ENCODE measurements at places on chromosomes 7 and 10. TPM values are rescaled to one million over a fixed set of nuclear protein-coding genes. Genes with fewer than 3 reads are reported as not detected.

DNA sequence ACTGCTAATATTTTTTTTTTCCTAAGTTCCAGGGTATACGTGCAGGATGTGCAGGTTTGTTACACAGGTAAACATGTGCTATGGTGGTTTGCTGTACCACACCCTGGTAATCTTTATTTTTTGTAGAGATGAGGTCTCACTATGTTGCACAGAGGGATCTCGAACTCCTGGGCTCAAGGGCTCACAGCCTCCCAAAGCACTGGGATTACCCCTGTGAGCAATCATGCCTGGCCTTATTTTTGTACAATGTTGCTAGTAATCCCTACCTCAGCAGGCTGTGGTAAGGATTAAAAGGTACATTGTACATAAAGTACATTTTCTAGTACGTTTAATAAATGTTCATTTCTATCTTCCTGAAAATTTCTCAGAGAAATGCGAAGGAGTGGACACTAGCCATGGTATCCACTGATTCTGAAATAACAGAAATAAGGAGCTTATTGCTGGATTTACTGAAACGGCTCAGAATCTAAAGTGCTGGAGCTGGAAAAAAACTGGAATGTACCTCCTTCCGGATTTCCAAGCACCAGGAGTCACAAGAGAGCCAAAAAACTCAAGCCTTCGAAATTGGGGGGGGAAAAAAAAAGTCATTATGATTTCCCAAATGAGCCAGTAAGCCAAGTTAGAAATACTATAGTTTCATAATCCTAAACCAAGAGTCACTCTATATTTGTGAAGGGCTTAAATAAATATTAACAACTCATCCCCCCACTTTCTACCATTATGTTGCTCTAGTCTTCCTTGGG, 69.6 kb downstream of the NT5C2 start:
- no peak for DNase-seq
- H3K36me3 ChIP-seq, result peaks cover 5% of the 10 kb centered on the region
- H3K27ac ChIP-seq, result no peak overlapping the region

The GPER1 gene
- not detected for total RNA-seq

The SRGN gene
- 375 TPM for total RNA-seq

GRCh38 chr10:109215291-109216075, 707.8 kb downstream of the XPNPEP1 start:
- H3K4me3 ChIP-seq, result no peak overlapping the region
- DNase-seq, result no peak
- H3K36me3 ChIP-seq, result no peaks in the 10 kb centered on the region
- H3K4me1 ChIP-seq, result no peaks in the 10 kb centered on the region

GRCh38 chr7:40916813-40917212, 782.0 kb downstream of the SUGCT start:
- no peak for DNase-seq
- no peaks in the 10 kb centered on the region for H3K4me1 ChIP-seq
- no peaks in the 10 kb centered on the region for H3K27me3 ChIP-seq
- H3K4me3 ChIP-seq, result no peak overlapping the region
- H3K36me3 ChIP-seq, result no peaks in the 10 kb centered on the region

DNA sequence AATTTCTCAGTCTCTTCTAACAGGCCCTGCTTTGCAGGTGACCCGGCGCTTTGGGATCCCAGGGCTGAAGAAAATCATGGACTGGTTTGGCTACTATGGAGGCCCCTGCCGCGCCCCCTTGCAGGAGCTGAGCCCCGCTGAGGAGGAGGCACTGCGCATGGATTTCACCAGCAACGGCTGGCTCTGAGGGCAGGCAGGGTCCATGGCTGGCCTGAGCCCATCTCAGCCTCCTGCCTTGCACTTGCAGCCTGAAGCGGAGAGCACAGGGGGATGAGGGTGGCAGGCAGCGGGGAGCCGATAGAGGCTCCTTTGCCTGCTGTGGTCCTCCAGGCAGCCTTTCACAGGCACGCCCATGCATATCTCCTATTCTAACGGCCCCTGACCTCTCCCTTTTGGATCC, 21.8 kb downstream of the MORN4 start:
- no peaks in the 10 kb centered on the region for H3K36me3 ChIP-seq
- no peak overlapping the region for H3K27ac ChIP-seq

DNA sequence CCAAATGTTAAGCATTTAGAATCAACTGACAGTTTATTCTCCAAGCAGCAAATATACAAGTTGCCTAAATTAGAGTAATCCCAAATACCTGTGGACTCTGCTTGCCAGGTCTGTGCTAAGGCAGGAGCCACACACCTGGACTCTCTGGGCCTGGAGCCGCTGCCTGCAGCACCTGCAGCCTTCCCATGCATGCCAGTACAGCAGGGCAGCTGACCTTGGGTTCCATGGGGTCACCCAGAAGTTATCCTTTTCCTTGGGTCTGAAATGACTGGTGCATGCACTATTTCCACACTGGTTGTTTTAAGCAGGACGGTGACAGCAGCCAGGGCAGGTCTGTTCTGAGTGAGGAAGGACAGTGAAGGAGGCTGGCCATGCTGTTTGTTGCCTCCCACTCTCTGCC, 573.2 kb downstream of the GLRX3 start:
- H3K36me3 ChIP-seq, result no peaks in the 10 kb centered on the region
- H3K27ac ChIP-seq, result no peak overlapping the region
- H3K4me1 ChIP-seq, result no peaks in the 10 kb centered on the region
- no peaks in the 10 kb centered on the region for H3K27me3 ChIP-seq

- no peak for DNase-seq
- peak overlapping the region; percentile 29 for H3K27ac ChIP-seq
- no peak overlapping the region for H3K4me3 ChIP-seq
These were observed 68.0 kb downstream of the VOPP1 start for GRCh38 chr7:55504093-55504859.

- H3K27ac ChIP-seq, result no peak overlapping the region
- H3K27me3 ChIP-seq, result peaks cover 11% of the 10 kb centered on the region
- no peak overlapping the region for H3K4me3 ChIP-seq
- no peaks in the 10 kb centered on the region for H3K4me1 ChIP-seq
- H3K36me3 ChIP-seq, result no peaks in the 10 kb centered on the region
- DNase-seq, result no peak
These were observed 59.8 kb downstream of the ENTPD1 start for GRCh38 chr10:95815701-95816240.

All from activated CD4-positive, alpha-beta T cell treated with anti-CD3 and anti-CD28 coated beads for 36 hours (primary cell).